ENCODE measurements at places on chromosomes 1 and 21.

DNA sequence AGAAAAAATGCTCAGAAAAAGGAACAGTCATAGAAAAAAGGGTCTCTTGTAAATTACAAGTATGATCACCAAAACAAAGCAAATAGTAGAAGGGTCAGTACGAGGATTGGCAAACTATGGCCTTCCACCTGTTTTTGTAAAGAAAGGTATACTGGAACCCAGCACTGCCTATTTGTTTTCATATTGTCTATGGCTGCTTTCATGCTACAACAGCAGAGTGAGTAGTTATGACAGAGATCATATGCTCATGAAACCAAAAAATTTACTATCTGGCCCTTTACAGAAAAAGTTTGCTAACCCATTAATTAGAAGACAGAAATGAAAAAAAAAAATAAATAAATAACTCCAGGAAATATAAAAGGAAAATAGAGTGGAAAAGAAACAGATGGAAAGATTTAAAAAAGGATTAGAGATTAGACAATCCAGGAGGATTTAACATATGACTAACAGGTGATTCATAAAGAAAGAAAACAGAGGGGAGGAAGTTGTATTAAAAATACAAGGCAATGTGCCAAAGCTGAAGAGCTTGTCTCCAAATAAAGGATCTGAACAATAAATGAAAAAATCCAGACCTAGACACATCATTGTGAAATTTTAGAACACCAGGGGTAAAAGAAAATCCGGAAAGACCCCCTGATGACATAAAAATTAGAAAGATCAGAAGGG is 108.5 kb upstream of the SERTAD4 start:
- DNase-seq, result no peak

DNA sequence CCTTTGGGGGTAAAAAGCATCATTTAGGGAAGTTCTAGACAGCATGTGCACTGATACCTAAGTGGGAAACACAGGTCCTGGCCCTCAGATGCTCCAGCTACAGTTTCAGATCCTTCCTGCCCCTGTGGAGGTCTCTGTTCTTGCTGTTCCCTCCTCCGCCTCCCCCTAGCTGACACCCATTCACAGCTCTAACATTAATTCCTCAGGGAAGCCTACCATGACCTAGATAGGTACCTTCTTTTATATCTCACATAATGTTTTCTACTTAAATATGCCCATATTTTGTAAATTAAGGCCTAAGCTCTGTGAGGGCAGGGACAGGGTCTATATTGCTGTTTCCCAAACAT is 11.3 kb downstream of the TSPAN2 start:
- DNase-seq, result no peak

- DNase-seq, result no peak
Observed at GRCh38 chr1:23506376-23507107, 22.6 kb upstream of the ASAP3 start.

DNA sequence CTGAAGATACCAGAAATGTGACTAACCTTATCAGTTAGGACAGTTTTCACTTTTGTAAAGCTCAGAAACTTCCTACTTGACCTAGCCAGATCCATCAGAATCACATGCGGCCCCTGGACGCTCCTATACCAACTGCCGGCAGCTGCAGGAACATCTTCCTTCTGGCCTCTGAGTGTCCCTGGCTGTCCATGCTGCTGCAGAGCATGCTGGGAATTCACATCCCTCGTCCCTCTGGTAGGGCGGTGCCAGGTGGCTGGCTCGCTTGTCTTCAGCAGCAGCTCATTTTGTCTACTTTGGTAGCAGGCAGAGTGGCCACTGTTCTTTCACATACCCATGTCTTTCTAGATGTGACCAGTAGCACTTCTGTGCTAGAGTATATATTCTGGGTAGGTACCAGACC is 34.4 kb downstream of the HHAT start:
- no peak for DNase-seq

- DNase-seq, result no peak
Observed at GRCh38 chr1:41365772-41366454, 4.7 kb downstream of the FOXO6 start.

DNA sequence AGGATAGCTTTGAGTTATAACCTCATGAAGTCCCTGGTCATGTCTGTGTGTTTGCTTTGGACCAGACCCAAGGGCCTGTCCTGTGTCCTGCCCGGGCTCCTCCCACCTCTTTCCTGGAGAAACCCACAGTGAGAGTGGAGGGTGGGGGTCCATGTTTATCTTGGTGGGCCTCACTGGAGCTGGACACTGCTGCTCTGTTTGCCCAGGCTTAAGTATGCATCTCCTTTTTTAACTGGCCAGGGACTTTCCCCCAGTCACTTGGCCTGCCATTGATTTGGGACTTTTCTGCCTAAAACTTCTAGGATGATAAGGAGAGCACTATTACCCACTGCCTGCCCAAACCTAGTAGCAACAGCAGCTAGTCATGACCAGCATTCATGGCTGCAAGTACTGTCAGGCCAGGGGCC is 49.8 kb downstream of the DDR2 start:
- DNase-seq, result no peak

DNA sequence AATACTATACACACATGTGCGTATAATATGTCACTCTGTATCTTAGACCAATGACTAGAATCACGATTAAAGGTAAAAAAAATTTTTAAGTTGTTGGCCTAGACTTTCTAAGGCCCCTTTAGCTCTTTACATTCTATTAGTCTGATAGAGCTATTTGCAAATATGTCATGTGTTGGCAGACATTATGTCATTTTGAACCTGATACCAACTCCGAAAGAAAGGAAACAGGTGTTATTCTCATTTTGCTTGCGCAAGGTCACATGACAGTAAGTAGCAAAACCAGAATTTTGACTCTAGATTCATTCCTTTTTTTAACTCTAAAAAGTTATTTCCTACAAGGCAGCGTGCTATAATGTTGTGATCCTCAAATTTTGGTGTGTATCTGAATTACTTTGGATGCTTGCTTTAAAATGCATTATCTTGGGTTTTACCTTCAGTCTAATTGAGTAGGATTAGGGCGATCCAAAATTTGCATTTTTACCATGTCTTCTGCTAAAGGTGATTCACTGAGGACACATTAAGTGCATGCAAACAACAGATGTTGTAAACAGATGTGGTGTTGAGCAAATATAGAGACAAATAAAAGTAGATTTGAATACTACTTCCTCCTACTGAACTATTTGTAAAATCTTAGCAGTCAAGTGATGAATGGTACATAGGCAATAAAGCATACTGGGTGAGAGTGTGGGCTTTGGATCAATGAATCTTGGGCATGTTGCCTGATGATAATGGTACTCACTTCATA is 63.5 kb upstream of the KIAA1614 start:
- no peak for DNase-seq

DNA sequence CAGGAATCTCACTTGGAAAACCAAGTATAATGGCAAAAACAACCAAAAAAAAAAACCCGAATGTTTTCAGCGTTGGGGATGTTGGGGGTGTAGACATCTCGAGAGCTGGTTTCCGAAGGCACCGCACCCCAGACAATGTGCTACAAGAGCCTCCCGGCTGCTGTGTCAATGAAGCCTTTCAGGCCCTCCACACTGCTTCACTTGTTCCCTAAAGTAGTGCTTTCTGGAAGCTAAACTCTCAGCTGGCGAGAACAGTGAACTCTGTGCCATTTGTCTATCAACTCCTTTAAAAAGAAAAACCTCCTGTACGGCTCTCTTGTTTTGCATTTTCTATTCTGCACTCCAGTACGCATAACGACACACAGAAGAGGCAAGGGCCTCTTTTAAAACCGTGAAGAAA is 32.5 kb downstream of the PLEKHO1 start:
- no peak for DNase-seq

DNA sequence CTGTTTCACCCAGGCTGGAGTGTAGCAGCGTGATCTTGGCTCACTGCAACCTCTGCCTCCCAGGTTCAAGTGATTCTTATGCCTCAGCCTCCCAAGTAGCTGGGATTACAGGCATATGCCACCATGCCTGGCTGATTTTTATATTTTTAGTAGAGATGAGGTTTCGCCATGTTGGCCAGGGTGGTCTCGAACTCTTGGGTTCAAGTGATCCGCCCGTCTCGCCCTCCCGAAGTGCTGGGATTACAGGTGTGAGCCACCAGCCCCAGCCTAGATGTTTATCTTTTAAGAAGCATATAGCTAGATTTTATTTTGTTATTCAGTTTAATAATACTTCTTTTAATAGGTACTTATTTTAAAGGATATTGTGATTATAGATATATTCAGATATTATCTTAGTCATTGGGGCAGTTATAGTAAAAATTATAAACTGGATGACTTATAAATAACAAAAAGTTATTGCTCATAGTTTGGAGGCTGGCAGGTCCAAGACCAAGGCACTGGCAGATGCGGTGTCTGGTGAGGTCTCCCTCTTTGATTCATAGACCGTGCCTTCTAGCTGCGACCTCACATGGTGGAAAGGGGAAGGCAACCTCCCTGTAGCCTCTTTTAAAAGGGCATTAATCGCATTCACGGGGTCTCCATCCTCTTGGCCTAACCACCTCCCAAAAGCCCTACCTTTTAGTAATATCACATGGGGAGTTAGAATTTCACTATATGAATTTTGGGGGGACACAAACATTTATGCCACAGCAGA is 3.1 kb upstream of the KCNE2 start:
- DNase-seq, result no peak

DNA sequence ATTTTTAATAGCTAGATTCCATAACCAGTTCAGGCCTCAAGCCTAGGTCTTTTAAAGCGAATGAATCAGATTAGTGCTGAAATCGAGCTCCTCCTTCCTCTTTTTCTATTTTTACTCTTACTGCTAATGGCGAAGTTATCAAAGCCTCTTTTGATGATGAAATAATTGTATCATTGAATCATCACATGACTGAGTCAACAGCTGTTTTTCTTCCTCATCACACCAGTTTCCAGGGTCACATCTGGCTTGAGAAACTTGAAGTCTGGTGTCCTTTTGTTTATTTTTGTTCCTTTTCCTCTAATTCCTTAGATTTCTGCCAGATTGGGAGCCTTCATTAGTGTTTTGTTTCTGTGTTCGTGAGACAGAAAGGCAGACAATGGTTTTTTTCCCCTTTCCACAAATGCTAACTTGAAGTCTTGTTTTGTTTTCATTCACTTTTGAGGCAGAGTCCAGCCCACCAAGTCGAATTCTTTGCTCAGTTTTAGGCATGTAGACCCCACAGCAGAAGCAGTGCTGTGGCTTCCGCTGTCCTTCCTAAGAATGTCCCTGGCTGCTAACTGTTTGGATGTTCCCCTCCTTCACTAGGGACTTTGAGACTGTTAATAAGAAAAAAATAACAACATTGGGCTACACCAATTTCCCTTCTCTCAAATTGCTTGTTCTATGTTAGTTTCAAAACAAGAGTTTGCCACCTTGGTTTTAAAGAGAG is 51.9 kb upstream of the FMOD start:
- no peak for DNase-seq

GRCh38 chr1:45862008-45862407 is 58.6 kb downstream of the MAST2 start:
- DNase-seq, result peak; percentile 7

DNA sequence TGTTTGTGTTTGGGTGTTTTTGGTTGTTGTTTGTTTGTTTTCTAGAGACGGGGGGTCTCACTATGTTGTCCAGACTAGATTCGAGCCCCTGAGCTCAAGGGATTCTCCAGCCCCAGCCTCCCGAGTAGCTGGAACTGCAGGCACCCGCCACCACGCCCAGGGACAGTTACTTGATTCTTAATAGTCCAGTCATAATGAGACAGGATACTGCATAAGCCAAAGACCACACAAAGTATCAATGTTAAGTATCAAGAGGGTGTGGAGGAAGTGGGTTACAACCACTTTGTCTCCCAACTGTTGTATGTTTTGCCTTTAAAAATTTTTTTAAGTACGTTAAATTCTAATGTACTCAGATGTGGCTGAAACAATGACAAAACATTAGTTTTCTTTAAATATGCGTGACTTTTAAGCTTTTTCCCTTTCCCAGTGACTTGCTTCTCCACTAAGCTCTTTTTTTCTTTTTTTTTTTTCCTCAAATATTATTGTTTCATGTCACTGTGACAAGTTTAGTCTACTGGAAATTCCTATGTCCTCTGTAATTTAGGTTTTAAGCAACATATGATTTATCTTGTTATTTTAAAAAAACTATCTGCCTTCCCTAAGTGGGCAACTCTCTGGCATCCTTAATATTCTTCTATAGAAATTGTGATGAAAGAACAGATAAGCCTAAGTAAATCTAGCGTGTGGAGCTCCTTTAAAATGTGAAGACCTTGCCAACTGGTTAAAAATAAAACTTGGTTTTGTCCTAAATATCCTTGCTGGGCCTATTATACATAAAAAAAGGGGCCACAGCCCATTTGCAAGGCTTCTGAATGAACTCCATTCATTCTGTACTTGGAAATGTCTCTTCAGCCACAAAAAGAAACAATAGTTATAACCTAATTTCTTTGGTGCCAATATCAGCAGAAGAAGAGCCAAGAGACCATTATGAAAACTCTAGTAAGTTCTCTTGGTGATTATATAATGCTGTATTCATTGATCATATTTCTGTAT is 56.2 kb upstream of the DPH5 start:
- peak; percentile 38 for DNase-seq

- DNase-seq, result no peak
Observed at GRCh38 chr1:215544566-215544965, 22.5 kb upstream of the KCTD3 start.

GRCh38 chr1:145690587-145691558 is 16.3 kb downstream of the PDZK1 start:
- peak; percentile 31 for DNase-seq

- DNase-seq, result no peak
Observed at GRCh38 chr1:11671544-11672286, 7.7 kb downstream of the FBXO6 start.

DNA sequence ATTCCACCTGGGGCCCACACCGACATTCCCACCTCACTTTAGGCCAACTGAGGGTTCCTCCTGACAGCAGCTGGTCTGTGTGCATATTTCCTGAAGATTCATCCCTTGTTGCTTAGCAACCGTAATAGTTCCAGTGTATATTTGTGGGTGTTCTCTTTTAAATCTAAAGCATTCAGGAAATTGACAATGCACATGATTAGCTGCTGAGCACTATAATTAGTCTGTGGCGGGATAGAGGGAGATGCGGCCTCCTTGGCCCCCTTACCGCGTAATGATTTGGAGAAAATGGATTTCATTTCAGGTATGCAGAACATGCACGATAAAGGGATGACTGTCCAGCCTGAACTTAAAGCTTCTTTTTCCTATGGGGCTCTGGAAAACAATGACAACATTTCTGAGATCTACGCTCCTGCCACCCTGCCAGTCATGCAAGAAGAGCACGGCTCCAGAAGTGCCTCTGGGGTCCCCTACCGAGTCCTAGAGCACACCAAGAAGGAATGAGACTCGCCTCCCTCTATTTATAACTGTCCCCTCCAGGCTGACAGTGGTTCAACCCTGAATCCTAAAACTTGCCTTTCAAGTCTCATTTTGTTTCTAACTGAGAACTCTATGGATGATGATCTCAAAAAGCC is 33.8 kb upstream of the RCAN3 start:
- DNase-seq, result no peak

- no peak for DNase-seq
Observed at GRCh38 chr1:24635195-24635843, 7.8 kb upstream of the SRRM1 start.

DNA sequence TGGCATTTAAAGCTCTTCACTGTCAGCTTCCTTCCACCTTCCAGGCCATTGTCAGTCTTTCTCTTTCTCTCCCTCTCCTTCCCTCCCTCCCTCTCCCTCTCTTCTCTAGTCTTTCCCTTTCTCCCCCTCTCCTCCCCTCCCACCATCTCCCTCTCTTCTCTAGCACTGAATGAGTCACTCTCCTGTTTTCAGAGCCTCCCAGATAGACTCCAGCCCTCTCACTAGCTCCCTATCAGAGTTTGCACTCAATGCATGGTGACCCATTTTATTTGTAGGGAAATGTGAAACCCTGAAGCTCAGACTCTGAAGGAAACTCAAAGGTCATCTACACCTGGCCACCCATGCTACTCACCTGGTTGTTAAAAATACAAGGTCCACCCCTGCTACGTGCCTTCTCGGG is 4.4 kb upstream of the MATN1 start:
- DNase-seq, result no peak

GRCh38 chr1:183155939-183156338 is 30.1 kb upstream of the LAMC2 start:
- no peak for DNase-seq
